Stimulated activated CD4-positive, alpha-beta T cell treated with anti-CD3 and anti-CD28 coated beads, Interleukin-4, amount 100 ng/mL, for 1 hour (primary cell): ENCODE measurements at places on chromosomes 12 and 14.

GRCh38 chr12:27261866-27262265, 17.8 kb downstream of the STK38L start:
- no peak for DNase-seq

- no peak for DNase-seq
Observed at GRCh38 chr14:88911809-88912208, 87.4 kb downstream of the TTC8 start.

GRCh38 chr12:102430661-102431060, 49.7 kb downstream of the IGF1 start:
- DNase-seq = no peak

DNA sequence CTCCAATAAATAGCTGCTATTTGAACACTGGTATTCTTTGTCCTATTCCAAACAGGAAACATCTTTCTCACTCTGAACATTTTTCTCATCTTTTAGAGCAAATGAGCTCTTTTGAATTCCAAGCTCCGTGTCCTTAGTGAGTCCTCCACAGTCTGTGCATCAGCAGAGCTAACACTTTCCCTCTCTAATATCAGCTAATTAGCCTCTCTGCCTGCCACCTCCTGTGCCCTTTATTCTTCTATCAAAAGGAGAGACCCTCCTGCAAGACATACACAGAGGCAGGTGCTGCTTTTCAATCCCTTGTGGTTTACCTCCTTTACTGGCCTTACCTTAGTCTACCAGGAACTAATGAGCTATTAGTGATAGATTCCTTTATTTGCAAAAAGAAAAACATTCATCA, 178.5 kb downstream of the SLC35F4 start:
- no peak for DNase-seq
